Central memory CD4-positive, alpha-beta T cell (primary cell): ENCODE measurements at places on chromosomes 6 and 20.

- DNase-seq = no peak
Measured at GRCh38 chr6:112626468-112627082, 279.4 kb downstream of the RFPL4B start.

DNA sequence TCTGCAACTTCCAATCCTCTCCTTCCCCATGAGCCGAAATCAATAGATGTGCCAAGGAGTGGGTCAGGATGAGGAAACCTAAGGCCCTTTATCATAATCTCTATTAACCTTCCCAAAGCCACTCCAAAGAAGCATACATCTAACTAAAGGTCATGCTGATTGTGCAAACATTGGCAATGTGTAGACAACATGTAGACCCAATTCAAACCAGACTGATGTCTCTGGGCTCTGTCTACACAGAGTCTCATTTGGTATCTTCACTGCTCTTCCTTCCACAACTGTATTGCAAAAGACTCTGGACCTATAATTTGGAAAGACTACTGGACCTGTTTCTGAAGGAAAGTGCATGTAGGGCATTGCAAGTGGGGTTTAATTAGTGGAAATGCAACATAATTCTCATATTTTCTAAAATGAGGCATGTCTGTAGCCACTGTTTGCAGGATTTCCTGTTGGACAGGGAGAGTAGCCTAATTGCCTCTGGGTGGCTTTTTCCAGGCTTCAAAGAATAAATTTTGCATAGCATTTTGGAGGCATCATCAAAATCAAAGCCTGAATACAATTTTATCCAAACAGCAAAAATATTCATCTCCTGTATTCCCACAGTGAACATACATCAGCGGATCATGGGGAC lies 35.0 kb upstream of the MLIP start:
- DNase-seq = no peak

DNA sequence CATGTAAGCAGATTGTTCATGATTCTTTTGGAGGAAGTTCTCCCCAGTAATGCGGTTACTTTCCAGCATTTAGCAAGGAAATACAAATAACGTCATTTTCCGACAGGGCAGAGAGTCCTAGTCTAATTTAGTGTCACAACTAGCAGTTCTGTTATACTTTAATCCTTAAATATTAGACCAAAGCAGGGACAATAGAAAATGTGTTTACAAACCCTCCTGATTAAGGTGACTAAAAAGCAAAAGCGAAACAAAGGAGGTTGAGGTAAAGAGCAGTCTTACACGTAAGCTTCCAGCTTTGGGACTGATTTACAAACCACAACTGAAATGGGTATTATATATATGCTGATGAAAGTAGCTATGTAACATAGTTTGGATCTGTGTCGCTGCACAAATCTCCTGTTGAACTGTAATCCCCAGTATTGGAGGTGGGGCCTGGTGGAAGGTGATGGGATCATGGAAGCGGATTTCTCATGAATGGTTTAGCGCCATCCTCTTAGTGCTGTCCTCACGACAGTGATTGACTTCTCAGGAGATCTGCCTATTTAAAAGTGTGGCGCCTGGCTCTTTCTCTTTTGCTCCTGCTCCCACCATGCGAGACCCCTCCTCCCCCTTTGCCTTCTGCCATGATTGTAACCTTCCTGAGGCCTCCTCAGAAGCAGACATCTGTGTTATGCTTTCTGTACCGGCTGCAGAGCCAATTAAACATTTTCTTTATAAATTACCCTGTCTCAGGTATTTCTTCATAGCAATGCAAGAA lies 81.9 kb downstream of the PLCB1 start:
- peak; percentile 14 for DNase-seq

- no peak for DNase-seq
Measured at GRCh38 chr6:22250486-22250885, 46.4 kb downstream of the PRL start.

DNA sequence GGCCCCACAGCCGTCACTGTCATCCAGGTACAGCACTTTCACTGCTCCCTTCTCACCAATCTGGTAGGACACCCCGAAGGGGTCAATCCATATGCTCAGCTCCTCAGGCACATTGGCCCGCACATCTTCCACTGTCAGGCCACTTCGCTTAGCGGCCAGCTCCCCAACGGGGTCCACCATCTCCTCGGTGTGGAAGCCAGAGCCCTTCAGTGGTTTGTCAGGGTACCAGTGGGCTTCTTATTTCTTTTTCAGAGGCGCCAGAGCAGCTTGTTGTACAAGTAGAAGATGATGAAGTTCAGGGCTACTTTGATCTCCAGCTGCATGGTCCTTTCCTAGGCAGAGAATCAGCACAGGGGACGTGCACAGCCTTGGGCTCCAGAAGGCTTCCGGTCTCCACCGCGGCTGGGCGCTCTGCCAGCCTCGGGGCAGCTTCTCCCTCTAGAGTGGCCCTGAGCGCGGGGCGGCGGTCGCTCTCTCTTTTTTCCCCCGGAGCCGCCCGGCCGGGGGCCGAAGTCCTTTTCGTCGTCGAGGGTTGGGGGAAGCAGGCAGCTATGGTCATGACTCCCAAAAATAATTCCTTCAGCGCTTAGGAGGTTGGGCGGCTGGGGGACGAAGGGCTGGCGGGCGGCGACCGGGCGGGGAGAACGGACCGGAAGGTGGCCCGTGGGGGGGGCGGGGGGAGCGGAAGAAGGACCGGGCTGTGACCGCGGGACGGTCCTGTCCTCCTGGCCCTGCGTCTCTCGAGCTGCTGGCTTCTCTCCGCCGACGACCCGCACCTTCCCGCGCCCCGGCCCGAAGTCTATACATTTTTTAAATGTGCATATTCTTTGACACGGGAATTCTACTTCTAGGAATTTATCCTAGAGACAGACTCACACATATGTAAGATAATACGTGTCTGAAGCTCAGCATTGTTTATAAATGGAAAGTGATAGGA lies 6.5 kb upstream of the ZSCAN9 start:
- no peak for DNase-seq

DNA sequence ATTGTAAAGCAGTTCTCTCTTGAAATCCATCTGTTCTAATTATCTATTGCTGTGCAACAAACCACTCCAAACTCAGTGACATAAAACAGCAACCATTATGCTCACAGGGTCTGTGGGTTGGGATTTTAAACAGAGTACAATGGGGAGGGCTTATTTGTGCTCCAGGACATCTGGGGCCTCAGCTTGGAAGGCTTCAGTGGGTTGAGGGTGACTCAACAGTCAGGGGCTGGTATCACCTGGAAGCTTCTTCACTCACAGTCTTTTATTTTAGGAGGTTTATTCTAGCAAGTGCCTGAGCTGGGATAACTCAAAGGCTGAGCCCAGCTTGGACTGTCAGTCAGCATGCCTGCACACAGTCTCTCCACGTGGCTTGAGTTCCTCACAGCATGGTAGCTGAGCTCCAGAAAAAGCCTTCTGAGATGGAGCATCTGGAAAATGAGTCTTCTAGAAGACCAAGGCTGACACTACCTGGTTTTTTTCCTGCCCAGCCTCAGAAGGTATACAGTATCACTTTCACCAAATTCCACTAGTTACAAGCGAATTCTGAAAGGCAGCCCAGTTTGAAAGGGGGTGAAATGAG lies 234.6 kb upstream of the ID4 start:
- DNase-seq = no peak

DNA sequence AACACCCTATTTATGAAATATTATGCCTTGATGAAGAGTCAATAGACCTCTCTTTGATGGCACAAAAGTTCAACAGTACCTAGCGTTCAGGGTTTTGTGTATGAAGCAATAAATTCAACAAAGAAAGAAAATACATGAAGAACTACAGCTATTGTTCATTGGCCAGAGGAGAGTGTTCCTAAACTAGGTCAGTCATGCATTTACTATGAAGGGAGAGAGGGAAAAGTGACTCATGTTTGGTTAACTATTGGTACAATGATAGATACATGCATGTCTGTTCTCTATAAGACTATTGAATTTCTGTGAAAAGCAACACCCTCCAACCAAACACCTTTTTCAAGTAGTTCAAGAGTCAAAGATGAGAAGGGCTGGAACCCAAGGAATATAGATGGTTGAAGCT lies 50.7 kb downstream of the CLIC5 start:
- no peak for DNase-seq

GRCh38 chr20:48725555-48725991 lies 102.2 kb downstream of the PREX1 start:
- DNase-seq = no peak

DNA sequence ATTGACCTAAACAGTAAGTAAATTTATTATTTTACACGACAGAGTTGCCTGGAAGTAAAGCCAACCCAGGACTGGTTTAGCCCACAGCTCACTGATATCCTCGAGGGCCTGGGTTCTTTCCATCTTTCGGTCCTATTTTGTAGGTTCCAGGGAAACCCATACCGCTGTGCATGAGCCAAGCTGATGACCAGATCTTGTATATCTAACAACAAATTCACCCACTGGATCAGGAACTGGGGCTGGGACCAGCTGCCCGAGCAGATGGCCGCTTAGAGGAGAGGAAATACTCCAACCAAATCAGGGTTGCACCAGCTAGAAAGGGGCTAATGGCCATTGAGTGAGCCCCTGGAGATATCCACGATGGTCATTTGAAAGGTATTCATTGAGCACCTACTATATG lies 139.2 kb downstream of the BACH2 start:
- no peak for DNase-seq

GRCh38 chr6:129663531-129663930 lies 46.4 kb downstream of the ARHGAP18 start:
- no peak for DNase-seq

- DNase-seq = peak; percentile 41
Measured at GRCh38 chr6:32943864-32944649, 3.2 kb upstream of the HLA-DMB start.

DNA sequence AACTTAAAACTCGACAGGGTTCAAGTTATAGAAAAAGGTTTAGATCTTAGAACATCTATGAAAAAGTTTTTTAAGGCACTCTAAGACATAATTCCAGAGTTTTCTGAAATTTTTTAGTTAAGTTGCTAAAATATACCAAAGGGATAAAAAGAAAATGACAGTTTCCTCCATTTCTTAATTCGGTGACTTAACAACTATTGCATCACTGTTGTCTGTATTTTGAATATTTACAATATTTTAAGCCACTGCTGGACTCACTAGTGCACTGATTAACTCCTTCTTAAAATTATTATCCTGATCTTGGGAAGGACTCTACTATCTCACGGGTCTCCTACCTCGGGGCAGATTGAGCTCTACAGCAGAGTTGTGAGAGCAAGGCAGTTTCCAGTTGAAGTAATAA lies 91.0 kb downstream of the ADGB start:
- DNase-seq = no peak

GRCh38 chr20:47783828-47784598 lies 1.3 kb downstream of the SULF2 start:
- DNase-seq = no peak

GRCh38 chr6:153780011-153780410 lies 259.0 kb upstream of the OPRM1 start:
- no peak for DNase-seq

DNA sequence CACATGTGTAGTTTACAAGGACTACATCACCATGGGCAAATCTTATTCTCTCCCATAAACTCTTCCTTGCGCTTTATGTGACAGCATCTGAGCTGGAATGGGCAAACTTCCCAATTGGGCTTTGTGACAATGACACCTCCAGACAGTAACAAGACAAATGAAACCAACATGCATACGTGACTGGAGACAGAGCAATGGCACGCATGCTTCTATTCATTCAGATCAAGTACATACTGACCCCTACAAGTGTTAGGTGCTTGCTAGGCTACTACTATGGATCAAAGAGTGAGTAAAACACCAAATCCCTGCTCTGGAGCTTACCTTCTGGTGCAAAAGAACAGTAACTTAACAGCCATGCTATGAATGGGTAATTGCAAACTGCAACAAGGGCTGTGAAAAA lies 394.9 kb downstream of the BTBD9 start:
- DNase-seq = no peak

GRCh38 chr6:82365016-82365795 lies 1.6 kb downstream of the TPBG start:
- DNase-seq = no peak

DNA sequence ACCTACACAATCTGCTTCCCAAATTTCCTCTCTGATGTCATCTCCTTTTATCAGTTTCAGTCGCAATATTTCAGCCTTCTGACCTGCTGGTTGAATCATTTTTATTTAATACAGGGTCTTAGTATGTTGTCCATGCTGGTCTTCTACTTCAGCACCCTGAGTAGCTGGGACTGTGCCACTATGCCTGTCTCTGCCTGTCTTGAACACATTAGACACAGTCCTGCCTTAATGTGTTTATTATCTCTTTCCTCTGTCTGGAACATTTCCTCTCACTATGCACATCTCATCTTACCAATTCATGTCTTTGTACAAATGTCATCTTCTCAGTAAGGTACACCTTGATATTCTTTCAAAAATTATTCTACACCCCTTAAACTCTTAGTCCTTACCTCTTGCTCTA lies 106.5 kb downstream of the THEMIS start:
- no peak for DNase-seq

DNA sequence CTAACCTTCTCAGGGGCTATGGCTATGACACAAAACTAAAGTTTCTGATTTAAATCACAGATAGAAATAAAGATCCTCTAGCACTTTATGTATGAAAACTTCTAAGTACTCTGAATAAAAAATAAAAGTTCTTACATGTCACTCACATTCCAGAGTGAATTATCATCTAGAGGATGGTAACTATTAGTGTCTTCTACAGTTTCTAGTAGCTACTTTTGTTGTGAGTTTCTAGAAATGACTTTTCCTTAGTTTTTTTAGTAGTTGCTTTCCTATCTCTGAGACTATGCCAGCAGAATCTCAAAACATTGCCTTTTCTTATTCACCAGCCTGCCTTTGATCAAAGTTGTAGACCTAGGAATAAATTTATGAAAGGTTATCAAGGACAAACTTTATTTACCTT lies 10.1 kb downstream of the ZNF318 start:
- DNase-seq = no peak

DNA sequence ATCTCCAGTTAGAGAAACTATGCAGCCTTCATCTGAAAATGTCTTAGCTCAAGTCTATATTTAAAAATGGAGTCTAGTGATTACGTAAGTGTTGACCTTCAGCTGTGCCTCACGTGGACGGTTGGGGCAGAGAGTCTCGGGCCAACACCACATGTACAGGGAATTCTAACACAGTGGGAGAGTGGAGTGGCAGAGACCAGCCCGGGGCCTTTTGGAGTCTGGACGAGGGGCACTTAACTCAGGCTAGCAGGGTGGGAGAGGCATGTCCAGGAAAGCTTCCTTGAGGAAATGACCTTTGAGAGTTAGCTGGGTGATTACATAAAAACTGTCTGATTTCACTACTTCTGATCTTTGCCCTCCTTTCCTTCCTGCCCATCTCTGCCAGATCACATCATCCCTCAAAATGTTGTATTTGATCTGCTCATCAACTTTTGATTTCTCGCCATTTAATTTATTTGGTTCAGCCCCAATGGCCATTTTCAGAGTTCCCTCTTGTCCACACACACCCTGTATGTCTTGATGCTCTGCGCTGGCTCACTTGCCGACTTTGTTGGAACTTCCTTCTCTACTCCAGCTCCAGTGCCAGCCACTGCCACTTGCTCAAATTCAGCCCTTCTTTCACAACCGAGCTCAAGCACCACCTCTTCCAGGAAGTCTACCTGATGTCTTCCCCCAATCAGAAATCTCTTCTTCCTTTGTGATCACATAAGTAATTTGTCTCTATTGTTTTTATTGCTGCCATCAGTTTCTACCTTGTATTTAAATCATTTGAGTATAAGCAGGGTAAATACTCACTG lies 2.6 kb downstream of the ARMC2 start:
- DNase-seq = no peak
